Left ventricle myocardium inferior (tissue), 1 donor: ENCODE measurements at places on chromosomes 7 and 10. TPM values are rescaled to one million over a fixed set of nuclear protein-coding genes. Genes with fewer than 3 reads are reported as not detected.
A peak's percentile ranks its signal among the peaks of the same experiment; 100 is the strongest.

Gene ZDHHC16
- 17.8 TPM for total RNA-seq

Gene SMKR1
- not detected for total RNA-seq

GRCh38 chr7:95925971-95926370, 153.6 kb downstream of the DYNC1I1 start:
- DNase-seq = no peak

DNA sequence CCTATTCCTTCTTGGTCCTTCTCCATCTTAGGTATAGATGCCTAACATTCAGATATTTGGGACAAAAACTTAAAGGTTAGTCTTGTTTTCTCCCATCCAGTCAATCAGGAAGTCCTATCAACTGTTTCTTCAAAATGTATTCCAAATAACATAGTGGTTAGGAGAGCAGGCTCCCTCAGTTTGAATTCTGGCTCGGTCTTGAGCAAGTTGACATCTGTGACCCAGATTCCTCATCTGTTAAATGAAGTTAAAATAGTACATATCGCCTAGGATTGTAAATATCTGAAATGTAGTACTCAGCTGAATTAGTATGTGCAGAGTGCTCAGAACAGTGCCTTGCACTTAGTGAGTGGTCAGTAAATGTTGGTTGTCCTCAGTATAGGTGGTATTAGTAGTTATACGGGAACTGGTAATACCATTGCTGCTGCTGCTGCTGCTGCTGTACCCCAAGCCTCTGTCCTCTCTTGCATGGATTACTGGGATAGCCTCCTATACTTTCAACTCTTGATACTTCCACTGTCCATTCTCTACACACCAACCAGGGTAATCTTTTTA, 58.6 kb downstream of the RALA start:
- no peak for DNase-seq

- no peak for DNase-seq
These were observed 37.6 kb upstream of the GPR22 start for GRCh38 chr7:107432261-107432660.

DNA sequence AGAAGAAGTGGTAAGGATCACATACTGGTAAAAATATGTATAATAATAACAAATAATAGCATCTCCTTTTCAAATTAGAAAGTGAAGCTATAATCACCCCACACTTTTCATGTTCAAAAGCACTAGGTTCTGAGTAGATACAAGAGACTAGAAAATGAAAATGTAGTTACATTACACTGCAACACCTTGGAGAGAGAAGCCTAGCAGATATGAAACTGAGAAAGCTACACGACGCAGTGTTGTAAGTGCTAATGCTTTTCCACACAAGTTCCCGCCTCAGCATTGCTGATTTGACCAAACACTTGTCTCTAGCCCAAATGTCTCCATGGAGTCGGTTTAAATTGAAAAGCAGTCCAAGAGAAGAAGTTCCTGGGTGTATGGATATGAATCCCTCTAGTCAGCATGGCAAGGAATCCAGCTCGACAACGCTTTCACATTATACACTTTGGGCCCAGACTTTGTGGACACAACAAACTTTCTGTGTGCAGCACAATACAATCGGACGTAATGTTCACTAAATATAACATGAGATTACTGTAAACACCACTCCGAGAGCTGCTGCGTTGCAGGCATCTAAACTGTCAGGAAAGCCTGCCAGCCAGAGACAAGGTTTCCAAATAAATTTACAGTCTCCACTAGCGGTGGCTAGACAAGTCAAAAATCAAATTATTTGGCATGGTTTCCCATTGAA, 1.7 kb downstream of the PDE1C start:
- no peak for DNase-seq

Gene ASNS
- 6.7 TPM for total RNA-seq

DNA sequence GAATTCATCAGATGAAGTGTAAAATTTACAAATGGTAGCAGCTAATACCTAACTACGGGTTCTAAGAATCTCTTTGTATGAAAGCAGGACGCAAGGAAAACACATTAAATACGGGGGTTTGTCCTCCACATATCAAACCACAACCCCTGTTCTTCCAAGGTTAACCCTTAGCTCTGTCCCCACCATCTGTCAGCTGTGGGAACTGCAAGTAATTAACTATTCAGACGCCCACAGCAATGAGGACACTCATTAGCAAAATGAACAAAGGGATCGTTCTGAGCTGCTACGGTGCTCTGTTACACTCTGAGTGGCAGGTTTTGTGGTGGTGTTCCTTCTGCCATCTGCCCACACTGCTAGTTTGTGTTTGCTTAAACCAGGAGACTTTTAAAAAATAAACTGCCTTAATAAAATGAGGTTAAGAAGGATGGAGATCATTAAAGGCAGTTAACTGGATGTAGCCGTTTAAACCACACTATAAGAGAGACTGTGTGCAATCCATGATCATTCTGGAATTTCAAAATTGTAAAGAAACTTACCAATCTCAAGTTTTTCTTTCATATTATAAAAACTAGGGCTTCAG, 51.4 kb downstream of the C10orf67 start:
- no peak for DNase-seq

DNA sequence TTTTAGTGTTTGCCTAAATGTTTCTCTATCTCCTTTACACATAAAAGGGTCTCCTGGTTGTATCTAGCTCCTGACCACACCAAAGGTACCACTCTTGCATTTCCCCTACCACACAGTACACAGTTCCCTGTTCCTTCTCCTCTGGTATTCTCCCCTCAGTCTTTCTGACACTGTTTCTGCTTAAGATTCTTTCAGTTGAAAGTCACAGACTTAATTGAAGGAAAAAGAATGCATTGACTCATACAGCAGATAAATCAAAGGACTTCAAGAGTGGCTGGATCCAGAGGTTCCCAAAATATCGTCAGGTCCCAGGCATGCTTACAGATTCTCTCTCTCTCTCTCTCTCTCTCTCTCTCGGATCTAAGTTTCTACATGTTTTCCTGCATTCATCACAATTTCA, 185.6 kb upstream of the LRGUK start:
- no peak for DNase-seq

Gene HOXA1
- not detected for total RNA-seq

- DNase-seq = no peak
These were observed 155.3 kb upstream of the INHBA start for GRCh38 chr7:41858201-41858600.

GRCh38 chr10:78913219-78914059, 155.3 kb upstream of the ZMIZ1 start:
- DNase-seq = no peak

DNA sequence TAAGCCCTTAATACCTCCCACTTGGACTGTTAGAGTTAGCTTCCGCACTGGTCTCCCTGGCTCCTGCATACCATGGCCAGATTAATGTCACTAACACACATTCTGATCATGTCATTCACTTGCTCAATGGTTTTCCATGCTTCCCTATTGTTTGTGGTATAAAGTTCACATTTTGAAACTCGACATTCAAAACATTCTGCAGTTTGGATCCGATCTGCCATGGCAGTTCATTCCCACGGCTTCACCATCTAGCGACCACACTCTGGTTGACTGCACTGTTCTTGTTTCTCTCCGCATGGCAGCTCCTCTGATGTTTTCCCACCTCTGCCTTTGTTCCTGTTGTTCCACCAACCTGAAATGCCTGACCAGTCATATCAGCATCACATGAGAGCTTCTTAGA, 87.4 kb upstream of the WAC start:
- DNase-seq = no peak

- DNase-seq = no peak
These were observed 234.1 kb downstream of the AUTS2 start for GRCh38 chr7:69832356-69832755.

GRCh38 chr10:37263304-37263703, 137.9 kb downstream of the ANKRD30A start:
- DNase-seq = no peak

DNA sequence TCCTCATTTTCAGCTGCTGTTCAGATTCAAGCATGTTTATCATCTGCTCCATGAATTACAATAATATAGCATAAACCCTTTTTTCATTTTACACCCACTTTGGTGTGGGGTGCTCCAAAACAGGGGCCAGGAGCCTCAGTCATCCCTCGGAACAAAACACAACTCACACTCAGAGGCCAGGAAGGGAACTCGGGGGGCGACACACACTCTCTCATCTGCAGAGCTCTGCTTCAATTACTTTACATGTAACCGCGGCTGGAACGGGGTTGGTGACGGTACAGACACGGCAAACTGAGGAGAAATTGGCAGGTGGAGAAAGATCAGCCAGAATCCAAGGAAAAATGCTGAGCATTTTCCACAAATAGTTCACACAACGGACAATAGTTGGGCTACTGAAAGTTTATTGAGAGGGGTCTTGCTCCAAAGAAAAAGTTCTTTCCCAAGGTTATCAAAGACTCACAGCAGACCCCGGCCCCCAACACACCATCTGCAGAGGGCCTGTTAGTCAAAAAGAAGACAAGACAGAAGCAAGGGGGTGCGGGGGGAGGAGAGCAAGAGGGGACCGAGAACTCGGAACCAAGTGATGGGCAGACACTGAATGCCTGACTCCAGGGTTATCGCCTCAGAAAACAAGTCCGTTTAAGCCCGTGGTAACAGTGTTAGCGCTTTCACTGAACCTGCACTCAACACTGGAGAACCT, 20.5 kb downstream of the DIP2C start:
- DNase-seq = no peak

DNA sequence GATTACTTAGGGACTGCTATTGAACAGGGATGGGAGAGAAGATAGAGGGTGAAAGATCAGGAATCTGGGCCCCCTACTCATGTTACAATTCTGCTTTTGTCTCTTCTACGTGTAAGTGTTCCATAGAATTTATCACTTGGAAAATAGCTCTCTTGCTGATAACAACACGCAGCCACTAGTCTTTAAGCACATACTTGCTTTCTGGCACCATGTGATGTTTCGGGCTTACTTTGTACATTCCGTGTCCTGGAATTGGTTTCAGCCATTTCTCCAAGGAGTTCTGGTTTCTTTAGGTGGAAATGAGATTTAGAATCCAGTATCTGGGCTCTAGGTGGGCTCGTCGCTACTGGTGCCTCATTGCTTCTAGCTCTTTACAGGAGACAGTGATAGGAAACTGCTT, 59.7 kb downstream of the TFAM start:
- no peak for DNase-seq

DNA sequence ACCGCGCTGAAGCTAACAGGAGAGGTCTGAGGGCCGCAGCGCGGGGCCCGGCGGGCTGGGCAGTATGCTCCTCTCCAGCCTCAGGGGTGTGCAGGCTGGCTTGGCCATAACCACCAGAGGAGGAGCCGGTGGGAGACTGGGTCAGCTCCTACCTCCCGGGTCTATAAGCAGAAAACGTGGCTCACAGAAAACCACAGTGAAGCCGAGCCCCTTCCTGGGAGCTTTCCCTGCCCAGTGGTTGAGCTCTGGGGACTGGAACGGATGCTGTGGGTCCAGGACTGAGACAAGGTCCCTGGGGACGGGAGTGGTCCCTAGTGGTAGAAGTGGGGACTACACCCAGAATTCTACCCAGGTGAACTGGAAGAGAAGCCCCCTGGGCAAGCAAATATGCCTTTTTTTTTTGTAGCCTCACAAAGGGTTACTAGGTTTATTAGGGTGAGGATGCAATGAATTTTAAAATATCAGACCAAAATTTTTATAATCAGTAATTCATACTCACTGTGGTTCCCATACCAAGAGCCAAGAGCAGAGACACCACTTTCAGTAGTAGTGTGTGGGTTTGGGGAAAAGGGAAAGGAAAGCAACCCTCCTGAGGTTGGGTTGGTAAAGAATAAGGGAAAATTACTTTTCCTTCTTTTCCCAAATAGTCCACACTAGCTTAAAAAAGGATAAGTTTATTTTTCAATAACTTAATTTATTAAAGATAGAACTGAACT, 67.9 kb upstream of the PRKCQ start:
- no peak for DNase-seq

GRCh38 chr10:26432938-26433337, 5.2 kb upstream of the APBB1IP start:
- DNase-seq = no peak

- no peak for DNase-seq
These were observed 22.6 kb upstream of the ICA1 start for GRCh38 chr7:8284606-8285005.

GRCh38 chr10:89589101-89589720, 53.8 kb upstream of the SLC16A12 start:
- DNase-seq = no peak

GRCh38 chr10:126080879-126081411, 184.6 kb downstream of the FANK1 start:
- no peak for DNase-seq

GRCh38 chr7:26202019-26202990, 760 bp downstream of the CBX3 start:
- DNase-seq = peak; percentile 60

DNA sequence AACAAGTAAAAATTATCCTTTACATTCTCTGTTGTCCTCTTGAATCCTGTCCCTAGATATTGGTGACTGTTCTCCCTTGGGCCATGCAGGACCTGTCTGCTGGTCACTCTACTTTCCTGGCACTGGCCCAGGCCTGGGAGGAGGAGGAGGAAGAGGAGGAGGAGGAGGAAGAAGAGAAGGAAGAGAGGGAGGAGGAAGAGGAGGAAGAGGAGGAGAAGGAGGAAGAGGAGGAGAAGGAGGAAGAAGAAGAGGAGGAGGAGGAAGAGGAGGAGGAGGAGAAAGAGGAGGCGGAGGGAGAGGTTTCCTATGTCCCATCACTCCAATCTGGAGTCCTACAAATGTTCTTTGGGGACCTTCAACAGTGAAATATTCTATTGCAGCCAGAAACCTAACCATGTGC, 97.3 kb upstream of the NAMPT start:
- no peak for DNase-seq

DNA sequence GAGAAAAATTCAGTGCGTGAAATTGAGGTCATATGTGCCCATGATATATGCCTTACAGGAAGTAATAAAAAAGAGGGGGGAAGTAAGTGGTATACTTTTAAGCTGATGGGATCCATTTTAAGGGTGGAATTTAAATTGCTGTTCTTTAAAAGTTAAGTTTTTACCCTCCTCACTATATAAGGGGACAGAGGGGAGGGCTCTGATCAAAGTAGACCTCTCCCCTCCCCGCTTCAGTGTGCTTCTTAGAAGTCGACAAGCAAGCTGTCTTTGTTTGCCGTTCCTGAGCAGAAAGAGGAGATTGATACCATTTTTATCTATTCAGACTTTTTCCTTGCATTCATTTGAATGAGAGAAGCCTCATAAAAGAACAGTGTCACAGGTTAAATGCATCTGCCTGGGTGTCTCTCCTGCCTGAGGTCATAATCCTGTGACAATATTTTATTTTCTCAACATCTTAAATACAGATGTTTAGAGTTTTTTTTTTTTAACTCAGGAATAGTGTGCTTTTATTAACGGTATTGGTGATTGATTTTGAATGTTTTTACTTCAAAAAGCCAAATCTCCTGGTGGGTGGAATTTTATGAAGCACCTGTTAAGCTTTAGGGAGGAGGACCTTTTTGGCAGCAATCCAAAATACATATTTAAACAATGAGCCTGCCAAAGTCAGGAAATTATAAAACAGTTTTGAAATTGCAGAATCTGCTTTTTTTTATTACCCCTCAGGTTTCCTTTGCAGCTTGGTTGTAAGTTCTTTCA, 141.7 kb downstream of the KAT6B start:
- no peak for DNase-seq
